Stimulated activated CD8-positive, alpha-beta memory T cell treated with anti-CD3 and anti-CD28 coated beads, Interleukin-7, amount 100 ng/mL, for 4 hours (primary cell): ENCODE measurements at places on chromosomes 2 and 18.

GRCh38 chr2:239821694-239822075, 203.5 kb downstream of the NDUFA10 start:
- DNase-seq: no peak

GRCh38 chr18:57697426-57697825, 75.8 kb upstream of the NARS1 start:
- no peak for DNase-seq

DNA sequence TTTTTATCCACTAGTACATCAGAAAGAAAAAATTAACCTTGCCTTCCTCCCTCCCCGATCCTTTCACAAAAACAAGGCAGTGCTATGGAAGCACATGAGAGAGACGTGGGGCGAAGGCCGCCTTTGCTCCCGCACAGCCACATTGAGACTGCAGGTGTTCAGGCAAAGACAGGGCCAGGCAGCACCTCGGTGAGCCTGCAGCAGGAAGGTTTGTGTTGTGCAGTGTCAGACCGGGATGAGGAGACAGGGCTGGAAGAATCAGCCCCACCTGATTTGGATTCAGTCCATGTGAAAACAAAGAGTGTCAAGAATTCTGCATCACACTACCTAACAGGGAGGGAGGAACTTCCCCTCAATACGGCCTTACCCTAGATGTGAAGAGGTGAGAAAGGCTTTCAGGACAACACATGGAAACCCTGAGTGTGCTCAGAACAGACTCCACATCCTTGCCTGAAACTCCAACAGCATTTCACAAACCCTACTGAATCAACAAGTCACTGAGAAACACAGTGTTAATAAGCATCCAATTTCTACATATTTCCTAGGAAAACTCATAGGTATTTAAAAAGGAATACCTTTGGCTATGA, 59.6 kb downstream of the HDAC4 start:
- no peak for DNase-seq

- no peak for DNase-seq
These were observed 329.6 kb upstream of the MAP2 start for GRCh38 chr2:209094221-209094620.

DNA sequence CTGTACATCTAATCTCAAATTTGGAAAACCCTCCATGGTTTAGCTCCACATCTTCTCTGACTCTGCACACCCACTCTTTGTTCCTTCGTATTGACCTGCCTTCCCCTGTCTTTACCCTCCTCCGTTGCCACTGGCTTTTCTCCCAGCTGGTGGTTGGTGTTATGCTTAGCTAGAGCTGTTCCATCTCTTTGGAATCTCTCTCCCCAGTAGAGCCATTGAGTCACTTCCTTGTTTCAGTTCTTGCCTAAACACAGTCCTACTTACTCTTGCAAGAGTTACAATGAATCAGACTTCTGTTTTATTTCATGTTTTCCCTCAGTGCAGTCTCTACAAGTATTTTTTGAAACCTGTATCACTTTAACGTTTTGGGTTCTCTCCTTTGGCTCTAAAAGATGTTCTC, 263.9 kb downstream of the LTBP1 start:
- DNase-seq: no peak

DNA sequence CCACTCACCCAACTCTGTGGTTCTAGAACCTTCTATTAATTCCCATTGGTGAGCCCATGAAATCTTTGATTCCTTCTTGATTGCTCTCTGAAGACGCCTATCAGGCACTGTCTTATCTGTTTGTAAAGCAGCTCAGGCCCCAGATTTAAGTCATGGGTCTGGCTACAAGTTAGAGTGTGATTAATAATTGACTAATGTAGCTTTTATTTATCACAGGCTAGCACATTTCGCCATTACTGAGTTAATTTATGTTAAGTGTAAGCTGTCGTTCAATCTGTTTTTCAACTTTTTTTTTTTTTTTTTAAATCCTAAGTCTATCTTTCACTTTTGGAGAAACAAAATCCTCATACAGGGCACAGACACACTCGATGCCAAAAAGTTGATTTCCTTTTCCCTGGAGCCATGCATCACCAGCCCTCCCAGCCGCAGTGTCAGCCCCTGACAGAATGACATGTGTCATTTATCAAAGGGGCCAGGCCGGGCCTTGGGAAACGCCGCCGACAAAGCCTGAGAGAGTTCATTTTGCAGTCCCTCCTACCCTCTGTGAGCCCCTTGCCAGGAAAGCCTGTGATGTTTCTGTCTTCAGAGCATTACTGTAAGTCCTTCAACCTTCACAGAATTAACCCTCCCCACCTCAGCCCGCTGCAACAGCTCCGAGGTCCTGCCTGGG, 15.8 kb downstream of the TSHZ1 start:
- DNase-seq: no peak

DNA sequence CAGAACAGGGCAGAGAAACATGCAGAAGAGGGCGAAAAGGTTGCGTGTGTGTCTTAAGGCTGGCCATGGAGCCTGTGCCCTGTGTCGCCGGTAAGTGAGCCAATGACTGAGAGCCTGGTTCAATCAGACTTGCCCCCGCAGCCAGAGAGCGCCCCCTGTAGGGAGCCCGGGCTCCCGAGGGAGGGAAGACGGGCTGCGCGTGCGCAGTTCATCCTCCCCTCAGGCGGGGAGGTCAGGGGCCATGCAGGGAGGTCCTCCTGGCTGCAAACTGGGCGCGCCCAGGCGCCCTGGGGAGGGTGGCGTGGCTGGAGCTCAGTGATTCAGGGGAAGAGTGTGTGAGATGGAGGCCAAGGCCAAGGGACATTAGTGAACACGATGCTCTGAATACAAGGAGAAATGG, 276.6 kb downstream of the PHLPP1 start:
- no peak for DNase-seq

- DNase-seq: no peak
These were observed 14.1 kb downstream of the TLK1 start for GRCh38 chr2:171146633-171147032.

- DNase-seq: no peak
These were observed 263.9 kb upstream of the UBE2E3 start for GRCh38 chr2:180716186-180717180.

GRCh38 chr18:36066686-36067054, 689 bp downstream of the RPRD1A start:
- no peak for DNase-seq

GRCh38 chr2:219045937-219046550, 4.7 kb upstream of the CFAP65 start:
- no peak for DNase-seq

- no peak for DNase-seq
These were observed 2.3 kb upstream of the PLEKHH2 start for GRCh38 chr2:43634604-43635306.

GRCh38 chr2:109611467-109612095, 2.2 kb downstream of the SEPTIN10 start:
- no peak for DNase-seq

DNA sequence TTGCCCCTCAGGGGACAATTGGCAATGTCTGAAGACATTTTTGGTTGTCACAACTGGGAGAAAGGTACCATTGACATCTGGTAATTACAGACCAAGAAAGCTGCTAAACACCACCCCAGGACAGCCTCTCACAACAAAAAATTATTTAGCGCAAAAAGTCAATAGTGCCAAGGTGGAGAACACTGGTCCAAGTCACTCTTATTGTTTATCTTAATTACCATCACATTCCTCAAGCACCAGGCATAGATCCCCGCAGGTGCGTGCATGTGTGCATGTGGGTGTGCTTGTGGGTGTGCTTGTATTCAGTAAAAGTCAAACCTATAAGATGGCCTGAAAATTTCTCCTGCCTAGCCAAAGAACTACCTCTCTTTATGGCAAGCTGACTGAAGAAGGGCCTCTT, 74.9 kb upstream of the WDR75 start:
- no peak for DNase-seq

DNA sequence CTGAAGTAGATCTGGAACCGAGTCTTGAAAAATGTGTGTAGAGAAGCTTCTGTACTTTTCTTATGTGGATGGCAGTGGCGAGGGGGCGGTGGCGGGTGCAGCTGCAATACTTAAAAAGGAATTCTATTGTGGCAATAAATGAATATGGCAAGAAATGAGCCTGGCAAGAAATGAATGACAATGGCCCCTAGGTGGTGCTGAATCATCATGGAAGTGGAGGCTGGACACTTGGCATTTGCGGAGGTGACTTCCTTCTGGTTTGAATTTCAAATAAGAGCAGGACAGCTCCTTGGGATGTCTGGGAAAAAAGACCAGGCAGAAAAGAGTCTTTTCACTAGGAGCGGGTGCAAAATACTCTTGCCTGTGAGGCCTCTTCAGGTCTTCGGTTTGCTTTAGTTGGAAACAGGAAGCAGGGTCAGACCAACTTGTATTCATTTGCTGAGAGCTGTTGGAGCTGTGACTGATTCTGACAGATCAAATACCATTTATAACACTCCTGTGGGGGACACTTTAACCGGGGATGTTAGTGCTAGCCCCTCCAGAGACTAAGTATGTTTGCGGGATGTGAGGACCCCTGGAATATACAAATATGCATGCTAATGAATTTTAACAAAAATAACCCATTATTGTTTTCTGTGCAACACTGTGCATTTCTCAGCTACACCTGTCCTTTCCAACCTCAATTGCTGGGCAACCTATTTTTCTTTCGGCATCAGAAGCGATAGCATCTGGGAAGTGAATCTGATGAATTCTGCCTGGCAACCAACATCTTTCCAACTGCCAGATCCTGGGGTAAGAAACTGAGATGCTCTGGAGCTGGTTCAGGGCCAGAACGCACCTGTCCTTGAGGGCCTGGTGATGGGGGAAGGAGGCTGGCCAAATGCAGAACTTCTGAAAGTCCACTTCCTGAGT, 35.4 kb downstream of the FASTKD2 start:
- peak; percentile 8 for DNase-seq

- no peak for DNase-seq
These were observed 46.6 kb downstream of the PRKRA start for GRCh38 chr2:178404368-178404767.

DNA sequence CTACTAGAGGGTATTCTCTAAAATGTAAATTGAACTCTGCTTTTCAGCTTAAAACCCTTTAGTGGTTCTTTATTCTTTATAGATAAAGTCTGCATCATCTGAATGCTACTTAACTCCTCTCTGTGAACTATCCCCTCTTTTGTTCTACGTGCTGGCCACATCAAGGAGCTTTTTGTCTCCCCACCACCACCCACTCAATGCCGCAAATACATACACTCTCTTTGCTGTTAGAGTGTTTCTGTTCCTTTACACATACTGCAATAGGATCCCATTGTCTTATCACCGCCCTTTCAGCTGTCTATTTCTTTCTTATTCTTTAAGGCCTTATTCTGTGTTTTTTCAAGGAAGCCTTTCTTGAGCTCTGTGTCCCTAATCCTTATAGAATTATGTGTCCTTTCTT, 83.3 kb downstream of the EML4 start:
- peak; percentile 13 for DNase-seq

DNA sequence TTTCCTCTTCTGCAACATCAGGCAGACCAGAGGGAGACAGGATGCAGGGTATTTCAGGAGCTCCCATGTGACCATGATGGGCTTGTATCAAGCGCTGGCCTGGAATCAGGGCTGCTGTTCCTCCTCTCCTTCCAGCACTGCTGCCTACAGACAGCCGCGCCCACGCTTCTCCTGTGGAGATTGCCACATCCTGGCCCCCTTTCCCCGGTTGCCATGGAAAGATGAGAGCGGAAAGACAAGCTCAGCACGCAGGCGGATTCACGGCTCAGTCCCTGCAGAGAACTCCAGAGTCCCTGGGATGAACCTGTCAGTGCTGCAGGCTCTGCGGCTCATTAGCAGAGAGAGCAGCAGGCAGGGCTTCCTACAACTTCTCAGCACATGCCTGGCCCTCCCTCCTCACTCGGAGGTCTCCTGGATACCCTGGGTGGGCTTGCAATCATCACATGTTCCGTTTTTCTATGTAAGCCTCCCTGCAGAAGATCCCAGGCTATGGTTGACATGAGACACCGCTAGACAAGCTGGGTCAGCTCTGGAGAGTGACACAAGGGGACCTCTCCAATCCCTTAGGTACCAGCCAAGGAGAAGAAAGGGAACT, 497.8 kb upstream of the MYT1L start:
- no peak for DNase-seq

- DNase-seq: no peak
These were observed 32.1 kb upstream of the SPATS2L start for GRCh38 chr2:200274116-200275075.

- no peak for DNase-seq
These were observed 5.7 kb downstream of the ROCK1 start for GRCh38 chr18:21105936-21106335.

GRCh38 chr2:70529610-70530009, 24.0 kb downstream of the TGFA start:
- DNase-seq: no peak
